ENCODE measurements at places on chromosomes 16 and 17. TPM values are rescaled to one million over a fixed set of nuclear protein-coding genes. Genes with fewer than 3 reads are reported as not detected.

Gene ABCC11
- total RNA-seq, result not detected

Gene SALL1
- 0.08 TPM for total RNA-seq

Gene C17orf78
- not detected for total RNA-seq

Gene C16orf86
- 2.7 TPM for total RNA-seq

DNA sequence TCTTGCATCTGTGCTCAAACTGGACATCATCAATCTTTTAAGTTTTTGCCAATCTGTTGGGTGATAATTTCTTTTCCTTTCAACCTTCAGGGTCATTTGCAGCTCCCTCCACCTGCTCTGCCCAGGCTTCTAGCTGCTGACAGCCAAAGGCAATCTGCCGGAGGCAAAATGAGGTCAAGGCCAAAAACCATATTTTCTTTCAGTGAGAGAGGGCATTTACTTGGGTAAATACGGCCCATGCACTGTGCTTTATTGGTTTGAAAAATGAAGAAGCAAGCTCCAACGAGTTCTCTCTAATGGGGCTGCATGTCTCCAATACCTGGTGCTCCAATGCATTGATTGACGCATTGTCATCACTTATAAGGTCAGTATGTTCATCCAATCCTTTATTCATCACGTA lies 23.1 kb downstream of the RBFOX1 start:
- H3K27ac ChIP-seq, result no peak overlapping the region
- no peaks in the 10 kb centered on the region for H3K27me3 ChIP-seq
- H3K36me3 ChIP-seq, result no peaks in the 10 kb centered on the region
- DNase-seq, result no peak
- H3K4me3 ChIP-seq, result no peak overlapping the region
- H3K4me1 ChIP-seq, result no peaks in the 10 kb centered on the region

GRCh38 chr16:10770907-10771306 lies 27.3 kb downstream of the NUBP1 start:
- H3K4me3 ChIP-seq, result no peak overlapping the region
- H3K4me1 ChIP-seq, result peaks cover 17% of the 10 kb centered on the region
- H3K27ac ChIP-seq, result no peak overlapping the region
- H3K27me3 ChIP-seq, result no peaks in the 10 kb centered on the region
- H3K36me3 ChIP-seq, result no peaks in the 10 kb centered on the region

GRCh38 chr17:31715446-31715845 lies 143.6 kb downstream of the COPRS start:
- no peak overlapping the region for H3K27ac ChIP-seq
- no peaks in the 10 kb centered on the region for H3K36me3 ChIP-seq
- H3K27me3 ChIP-seq, result no peaks in the 10 kb centered on the region
- no peaks in the 10 kb centered on the region for H3K4me1 ChIP-seq

GRCh38 chr17:43193251-43193650 lies 18.4 kb upstream of the TMEM106A start:
- no peaks in the 10 kb centered on the region for H3K27me3 ChIP-seq
- no peak for DNase-seq
- H3K36me3 ChIP-seq, result peaks cover 7% of the 10 kb centered on the region
- no peak overlapping the region for H3K4me3 ChIP-seq

DNA sequence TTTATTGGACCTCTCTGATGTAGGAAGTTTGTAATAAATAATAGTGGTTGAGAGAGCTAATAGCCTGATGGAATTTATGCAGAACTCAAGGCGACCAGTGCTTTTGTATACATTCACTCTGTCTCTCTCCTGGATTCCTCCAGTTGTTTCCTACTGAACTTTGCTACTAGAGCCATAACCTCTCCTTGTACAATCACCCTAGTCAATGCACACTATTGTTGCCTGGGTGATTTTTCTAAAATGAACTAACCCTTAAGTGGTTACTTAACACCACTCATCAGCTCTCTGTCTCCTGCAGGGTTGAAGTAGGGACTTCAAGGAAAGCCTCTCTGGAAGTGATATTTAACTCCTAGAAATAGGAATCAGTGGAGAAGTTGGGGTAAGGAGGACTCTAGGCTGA lies 9.7 kb downstream of the PHKB start:
- H3K36me3 ChIP-seq, result peaks cover 3% of the 10 kb centered on the region
- DNase-seq, result no peak
- no peak overlapping the region for H3K27ac ChIP-seq
- no peaks in the 10 kb centered on the region for H3K27me3 ChIP-seq
- H3K4me1 ChIP-seq, result no peaks in the 10 kb centered on the region

GRCh38 chr17:68029512-68030215 lies 5.9 kb upstream of the KPNA2 start:
- no peak overlapping the region for H3K27ac ChIP-seq
- H3K4me1 ChIP-seq, result 0 out of 2 replicates have a peak, but pooled peaks cover 2% of the 10 kb centered on the region
- no peaks in the 10 kb centered on the region for H3K36me3 ChIP-seq
- no peak for DNase-seq
- H3K4me3 ChIP-seq, result no peak overlapping the region

DNA sequence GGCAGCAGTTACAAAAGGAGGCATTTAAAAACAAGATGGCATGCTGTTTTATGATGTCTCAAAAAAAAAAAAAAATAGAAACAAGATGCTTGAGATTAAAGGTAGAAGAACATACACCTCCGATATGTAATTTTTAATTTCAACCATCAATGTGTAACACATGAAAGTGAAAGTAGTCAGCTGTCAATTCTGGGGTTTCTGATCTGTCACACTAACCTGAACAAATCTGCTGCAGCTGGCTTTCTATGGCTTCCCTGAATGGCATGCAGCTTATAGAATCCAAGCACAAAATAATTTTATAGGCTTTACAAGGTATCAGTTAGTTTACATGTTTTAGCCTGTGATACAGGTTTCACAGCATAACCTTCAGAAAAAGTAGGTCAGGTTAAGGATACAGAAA lies 13.5 kb downstream of the GLYR1 start:
- H3K27ac ChIP-seq, result no peak overlapping the region
- H3K36me3 ChIP-seq, result peaks cover 41% of the 10 kb centered on the region
- DNase-seq, result no peak
- no peaks in the 10 kb centered on the region for H3K27me3 ChIP-seq
- H3K4me1 ChIP-seq, result peaks cover 10% of the 10 kb centered on the region
- no peak overlapping the region for H3K4me3 ChIP-seq

- no peak for DNase-seq
- H3K27ac ChIP-seq, result peak overlapping the region; percentile 87
- H3K4me3 ChIP-seq, result peak overlapping the region; percentile 82
Measured at GRCh38 chr17:4555873-4556759, 932 bp upstream of the MYBBP1A start.

GRCh38 chr16:67104061-67104460 lies 5.7 kb upstream of the PHAF1 start:
- H3K4me1 ChIP-seq, result peaks cover 9% of the 10 kb centered on the region
- H3K36me3 ChIP-seq, result no peaks in the 10 kb centered on the region
- no peak for DNase-seq
- H3K27me3 ChIP-seq, result no peaks in the 10 kb centered on the region
- no peak overlapping the region for H3K4me3 ChIP-seq

- peaks cover 3% of the 10 kb centered on the region for H3K36me3 ChIP-seq
- H3K4me3 ChIP-seq, result no peak overlapping the region
- H3K27me3 ChIP-seq, result no peaks in the 10 kb centered on the region
Measured at GRCh38 chr16:72815348-72816318, 232.3 kb downstream of the ZFHX3 start.

DNA sequence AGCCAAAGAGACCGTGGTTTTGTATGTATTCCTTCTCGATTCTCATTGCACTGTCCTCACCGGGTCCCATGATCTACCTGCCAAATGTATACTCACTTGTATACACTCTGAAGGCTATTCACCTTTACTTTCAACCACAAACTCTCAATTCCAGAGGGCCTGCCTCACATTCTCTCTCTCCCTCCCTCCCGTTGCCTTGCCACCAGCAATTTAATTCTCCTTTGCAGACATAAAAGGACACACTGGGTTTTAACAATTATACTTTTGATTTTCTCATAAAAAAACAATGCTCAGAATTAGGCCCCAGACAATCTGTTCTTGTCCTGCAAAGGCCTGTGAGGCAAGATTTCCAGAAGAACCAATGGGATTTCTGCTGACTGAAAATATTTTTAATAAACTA lies 265.1 kb upstream of the PSMD7 start:
- no peaks in the 10 kb centered on the region for H3K27me3 ChIP-seq
- H3K4me3 ChIP-seq, result no peak overlapping the region
- no peaks in the 10 kb centered on the region for H3K36me3 ChIP-seq

GRCh38 chr16:1265090-1265630 lies 9.3 kb downstream of the TPSD1 start:
- no peaks in the 10 kb centered on the region for H3K36me3 ChIP-seq
- no peak for DNase-seq
- no peaks in the 10 kb centered on the region for H3K27me3 ChIP-seq
- no peak overlapping the region for H3K27ac ChIP-seq

- H3K27me3 ChIP-seq, result no peaks in the 10 kb centered on the region
- H3K4me3 ChIP-seq, result no peak overlapping the region
- no peaks in the 10 kb centered on the region for H3K4me1 ChIP-seq
- no peak for DNase-seq
- no peak overlapping the region for H3K27ac ChIP-seq
Measured at GRCh38 chr16:76386784-76387183, 109.6 kb downstream of the CNTNAP4 start.

DNA sequence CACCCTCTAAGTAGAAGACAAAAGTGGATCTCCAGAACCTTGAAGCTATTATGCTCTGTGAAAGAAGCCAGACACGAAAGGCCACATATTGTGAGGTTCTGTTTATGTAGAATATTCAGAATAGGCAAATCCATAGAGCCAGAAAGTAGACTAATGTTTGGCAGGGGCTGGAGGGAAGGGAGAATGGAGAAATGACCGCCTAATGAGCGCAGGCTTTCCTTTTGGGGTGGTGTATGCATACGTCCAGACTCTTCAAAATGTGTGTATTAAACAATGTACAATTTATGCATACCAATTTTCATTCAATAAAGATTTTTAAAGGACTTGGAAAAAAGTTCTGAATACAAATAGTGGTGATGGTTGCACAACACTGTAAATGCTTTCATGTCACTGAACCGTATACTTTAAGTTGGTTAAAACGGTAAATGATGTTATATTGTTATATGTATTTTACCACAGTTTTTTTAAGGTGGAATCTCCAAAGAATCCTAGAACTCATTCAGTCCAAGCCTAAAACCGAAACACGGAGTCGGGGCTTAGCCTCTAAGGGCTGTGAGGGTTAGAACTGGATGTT lies 397.4 kb downstream of the SOX9 start:
- peak overlapping the region; percentile 84 for H3K27ac ChIP-seq
- no peaks in the 10 kb centered on the region for H3K27me3 ChIP-seq
- H3K4me3 ChIP-seq, result no peak overlapping the region
- no peaks in the 10 kb centered on the region for H3K36me3 ChIP-seq
- no peak for DNase-seq
- peaks cover 49% of the 10 kb centered on the region for H3K4me1 ChIP-seq

DNA sequence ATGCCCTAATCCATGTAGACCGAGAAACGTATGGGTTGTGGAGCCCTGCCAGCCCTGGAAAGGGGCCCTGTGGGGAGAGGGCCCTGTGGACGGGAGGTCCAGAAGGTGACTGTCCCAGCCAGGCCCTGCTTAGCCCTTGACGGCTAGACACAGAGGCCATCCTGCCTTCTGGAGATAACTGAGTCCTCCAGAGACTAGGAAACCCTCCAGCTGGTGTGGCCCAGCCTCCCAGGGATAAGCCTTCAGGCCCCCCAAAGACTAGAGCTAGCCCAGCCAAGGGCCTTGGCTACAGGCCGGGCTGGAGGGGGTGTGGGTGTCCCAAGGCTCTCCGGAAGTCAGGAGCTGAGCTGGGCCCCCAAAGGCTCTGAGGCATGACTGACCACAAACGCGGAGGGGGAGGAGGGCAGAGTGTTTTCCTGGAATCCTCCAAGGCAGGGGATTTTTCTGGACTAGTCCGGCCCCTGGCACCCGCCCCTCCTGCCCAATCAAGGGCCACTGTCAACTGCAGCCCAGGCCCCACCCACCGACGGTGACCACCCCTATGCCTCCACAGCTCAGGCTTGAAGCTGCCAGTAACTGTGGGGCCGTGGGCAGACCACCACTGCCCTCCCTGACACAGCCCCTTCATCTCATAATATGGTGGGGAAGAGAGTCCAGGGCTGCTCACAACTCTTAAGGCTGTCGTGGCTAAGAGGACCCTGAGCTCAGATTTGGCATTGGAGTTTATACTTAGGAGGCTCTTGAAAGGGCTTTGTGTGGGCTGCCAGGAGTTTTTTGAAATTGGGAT lies 885 bp upstream of the VASN start:
- H3K4me1 ChIP-seq, result peaks cover 1% of the 10 kb centered on the region
- H3K4me3 ChIP-seq, result no peak overlapping the region
- peaks cover 5% of the 10 kb centered on the region for H3K36me3 ChIP-seq
- no peaks in the 10 kb centered on the region for H3K27me3 ChIP-seq

- no peak overlapping the region for H3K27ac ChIP-seq
- no peak overlapping the region for H3K4me3 ChIP-seq
Measured at GRCh38 chr16:28062847-28063521, 530 bp downstream of the GSG1L start.

- no peaks in the 10 kb centered on the region for H3K36me3 ChIP-seq
- H3K27me3 ChIP-seq, result no peaks in the 10 kb centered on the region
- peak within 1 kb of the TSS; percentile 98 for H3K4me3 ChIP-seq
- peaks cover 15% of the 10 kb centered on the region for H3K4me1 ChIP-seq
- H3K27ac ChIP-seq, result peak within 1 kb of the TSS; percentile 54
Measured at GRCh38 chr16:22007509-22008214, at the start of gene MOSMO. MOSMO (plus strand) TSS chr16:22008111; CDS start chr16:22008302, 191 bp downstream.

GRCh38 chr16:14520753-14521152 lies 109.3 kb downstream of the PARN start:
- H3K27me3 ChIP-seq, result no peaks in the 10 kb centered on the region
- H3K36me3 ChIP-seq, result peaks cover 2% of the 10 kb centered on the region
- 0 out of 2 replicates have a peak, but pooled peaks cover 3% of the 10 kb centered on the region for H3K4me1 ChIP-seq
- no peak overlapping the region for H3K4me3 ChIP-seq
- H3K27ac ChIP-seq, result no peak overlapping the region
- DNase-seq, result no peak

- H3K4me1 ChIP-seq, result no peaks in the 10 kb centered on the region
- no peak for DNase-seq
- no peaks in the 10 kb centered on the region for H3K36me3 ChIP-seq
- no peaks in the 10 kb centered on the region for H3K27me3 ChIP-seq
- H3K4me3 ChIP-seq, result no peak overlapping the region
Measured at GRCh38 chr17:83154311-83155127, 75.1 kb downstream of the METRNL start.

DNA sequence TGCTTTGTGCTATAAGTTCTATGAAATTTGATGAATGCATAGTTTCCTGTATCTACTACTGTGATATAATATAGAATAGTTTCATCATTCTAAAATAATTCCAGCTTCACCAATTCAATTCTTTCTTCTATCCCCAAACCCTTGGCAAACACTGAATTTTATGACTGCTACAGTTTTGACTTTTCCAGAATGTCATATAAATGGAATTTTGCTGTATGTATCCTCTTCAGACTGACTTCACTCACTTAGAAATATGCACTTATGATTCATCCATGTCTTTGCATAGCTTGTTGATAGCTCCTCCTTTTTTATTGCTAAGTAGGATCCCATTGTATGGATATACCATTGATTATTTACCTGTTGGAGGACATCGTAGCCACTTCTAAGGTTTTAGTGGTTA lies 89.1 kb upstream of the HS3ST3A1 start:
- no peak overlapping the region for H3K4me3 ChIP-seq
- H3K27me3 ChIP-seq, result no peaks in the 10 kb centered on the region
- no peak for DNase-seq
- H3K4me1 ChIP-seq, result no peaks in the 10 kb centered on the region
- H3K36me3 ChIP-seq, result no peaks in the 10 kb centered on the region
